Thymus (tissue), 14 donors: ENCODE measurements at places on chromosomes 6 and 20. TPM values are rescaled to one million over a fixed set of nuclear protein-coding genes. Genes with fewer than 3 reads are reported as not detected.

GRCh38 chr6:90596967-90597539, 10.2 kb upstream of the MAP3K7 start:
- no peaks in the 10 kb centered on the region for H3K36me3 ChIP-seq
- no peak overlapping the region for H3K27ac ChIP-seq
- no peaks in the 10 kb centered on the region for H3K4me1 ChIP-seq
- DNase-seq = no peak
- H3K4me3 ChIP-seq = no peak overlapping the region
- peaks cover 5% of the 10 kb centered on the region for H3K27me3 ChIP-seq

GRCh38 chr6:20302702-20303251, 90.5 kb upstream of the MBOAT1 start:
- no peaks in the 10 kb centered on the region for H3K4me1 ChIP-seq
- H3K27me3 ChIP-seq = no peaks in the 10 kb centered on the region
- no peak overlapping the region for H3K4me3 ChIP-seq
- no peaks in the 10 kb centered on the region for H3K36me3 ChIP-seq
- DNase-seq = no peak

GRCh38 chr6:136647363-136647852, 97.2 kb upstream of the MAP7 start:
- H3K4me3 ChIP-seq = no peak overlapping the region
- no peak for DNase-seq
- no peak overlapping the region for H3K27ac ChIP-seq
- no peaks in the 10 kb centered on the region for H3K36me3 ChIP-seq

- no peak overlapping the region for H3K4me3 ChIP-seq
- H3K4me1 ChIP-seq = no peaks in the 10 kb centered on the region
- H3K36me3 ChIP-seq = peaks cover 3% of the 10 kb centered on the region
- no peaks in the 10 kb centered on the region for H3K27me3 ChIP-seq
Observed at GRCh38 chr6:155265843-155266535, 2.2 kb downstream of the CLDN20 start.

- no peaks in the 10 kb centered on the region for H3K36me3 ChIP-seq
- H3K4me3 ChIP-seq = no peak overlapping the region
- H3K4me1 ChIP-seq = peaks cover 7% of the 10 kb centered on the region
- no peak for DNase-seq
- no peak overlapping the region for H3K27ac ChIP-seq
Observed at GRCh38 chr6:14863902-14864850, 381.7 kb upstream of the JARID2 start.

Gene MARCKS
- polyA plus RNA-seq = 87.5 TPM

Gene SCRT2
- polyA plus RNA-seq = under 0.01 TPM

Gene PRRT1
- 6.1 TPM for polyA plus RNA-seq

Gene FAM184A
- 3.3 TPM for polyA plus RNA-seq
